ENCODE measurements at places on chromosomes 11 and 22. TPM values are rescaled to one million over a fixed set of nuclear protein-coding genes. Genes with fewer than 3 reads are reported as not detected.
A peak's percentile ranks its signal among the peaks of the same experiment; 100 is the strongest.

DNA sequence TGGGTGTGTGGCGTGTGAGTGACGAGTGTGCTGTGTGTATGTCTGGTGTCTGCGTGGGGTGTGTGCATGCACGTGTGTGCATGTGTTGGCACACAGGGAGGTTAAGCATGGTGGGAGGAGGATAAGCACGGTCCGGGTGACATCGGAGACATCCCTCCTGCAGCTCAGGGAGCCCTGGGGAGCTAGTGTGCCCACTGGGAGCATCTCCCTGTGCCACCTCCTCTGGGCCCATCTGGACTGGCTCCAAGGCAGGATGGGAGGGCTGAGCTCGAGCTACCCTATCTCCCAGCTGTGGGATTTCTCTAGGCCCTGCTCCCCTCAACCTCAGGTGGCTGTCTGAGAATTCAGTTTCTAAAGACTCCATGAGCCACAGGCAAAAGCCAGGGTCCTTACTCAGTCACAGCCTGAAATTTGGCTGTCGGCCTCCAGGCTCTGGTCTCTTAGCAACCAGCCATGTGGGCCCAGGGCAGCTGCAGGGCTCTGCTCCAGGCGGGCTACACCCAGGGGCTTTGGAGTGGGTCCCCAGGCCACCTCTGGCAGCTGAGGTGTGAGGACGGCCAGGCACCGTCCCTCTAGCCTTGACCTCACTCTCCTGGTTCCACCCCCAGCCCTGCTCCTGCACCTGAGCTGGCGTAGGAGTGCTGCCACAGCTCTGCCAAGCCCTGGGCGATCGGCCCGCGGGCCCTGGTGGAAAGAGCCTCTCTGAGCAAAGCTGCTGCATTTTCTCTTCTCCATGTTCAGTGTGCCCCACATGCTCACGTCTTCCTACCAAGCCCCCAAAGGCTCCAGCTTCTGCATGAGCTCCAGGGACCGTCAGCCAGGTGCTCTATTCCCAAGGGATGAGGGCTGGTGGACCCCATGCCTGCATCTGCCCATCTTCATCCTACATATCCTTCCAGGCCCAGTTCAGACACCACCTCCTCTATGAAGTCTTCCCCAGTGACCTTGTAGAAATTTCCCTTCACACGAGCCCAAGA lies 39.7 kb downstream of the RTL6 start:
- H3K27ac ChIP-seq, result no peak overlapping the region
- no peak overlapping the region for H3K4me3 ChIP-seq
- H3K36me3 ChIP-seq, result no peaks in the 10 kb centered on the region

- H3K4me3 ChIP-seq, result no peak overlapping the region
- no peaks in the 10 kb centered on the region for H3K4me1 ChIP-seq
- H3K27me3 ChIP-seq, result no peaks in the 10 kb centered on the region
- DNase-seq, result no peak
- no peak overlapping the region for H3K27ac ChIP-seq
- H3K36me3 ChIP-seq, result no peaks in the 10 kb centered on the region
These were observed 25.9 kb upstream of the SLC5A4 start for GRCh38 chr22:32281072-32281471.

The TLCD5 gene
- 1.4 TPM for total RNA-seq

GRCh38 chr22:49297286-49297870 lies 530.3 kb downstream of the BRD1 start:
- no peaks in the 10 kb centered on the region for H3K27me3 ChIP-seq
- H3K4me3 ChIP-seq, result no peak overlapping the region
- no peak overlapping the region for H3K27ac ChIP-seq
- no peak for DNase-seq

- H3K4me1 ChIP-seq, result peaks cover 13% of the 10 kb centered on the region
- peak overlapping the region; percentile 100 for H3K27ac ChIP-seq
- H3K4me3 ChIP-seq, result peak overlapping the region; percentile 35
- H3K36me3 ChIP-seq, result no peaks in the 10 kb centered on the region
- peak; percentile 29 for DNase-seq
- no peaks in the 10 kb centered on the region for H3K27me3 ChIP-seq
These were observed 82.9 kb upstream of the PPARA start for GRCh38 chr22:46067159-46068111.

DNA sequence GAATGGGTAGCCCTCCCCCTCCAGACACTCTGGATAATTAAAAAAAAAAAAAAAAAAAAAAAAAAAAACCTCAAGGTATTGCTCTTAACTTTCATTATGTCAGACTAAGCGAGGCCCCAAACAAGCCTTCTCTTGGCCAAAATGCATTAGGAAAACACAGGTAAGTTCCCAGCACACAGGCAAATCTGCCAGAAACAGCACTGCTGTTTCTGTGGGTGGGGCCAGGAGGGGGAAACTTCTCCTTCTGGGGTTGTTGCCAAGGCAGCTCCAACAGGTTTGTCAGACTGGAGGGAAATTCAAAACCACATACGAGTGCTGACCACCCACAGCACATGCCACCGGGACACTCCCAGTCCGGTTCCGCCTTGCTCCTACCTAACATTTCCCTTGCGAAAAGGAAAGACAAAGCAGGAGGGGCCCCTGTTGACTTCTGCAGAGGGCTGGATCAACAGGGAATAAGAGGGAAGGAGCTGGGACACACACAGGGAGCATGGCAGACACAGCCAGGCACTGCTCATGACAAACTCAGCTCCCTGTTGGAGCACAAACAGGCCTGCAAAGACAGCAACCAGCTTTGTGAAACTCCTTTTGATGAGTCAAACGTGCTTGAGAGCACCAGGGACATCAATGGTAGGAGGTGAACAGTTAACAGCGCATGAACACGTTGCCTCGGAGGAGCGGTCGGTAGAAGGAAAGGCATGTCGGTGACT lies 55.0 kb downstream of the MYH9 start:
- peak overlapping the region; percentile 86 for H3K27ac ChIP-seq
- DNase-seq, result no peak
- H3K4me1 ChIP-seq, result peaks cover 5% of the 10 kb centered on the region
- no peak overlapping the region for H3K4me3 ChIP-seq
- H3K27me3 ChIP-seq, result no peaks in the 10 kb centered on the region
- no peaks in the 10 kb centered on the region for H3K36me3 ChIP-seq

DNA sequence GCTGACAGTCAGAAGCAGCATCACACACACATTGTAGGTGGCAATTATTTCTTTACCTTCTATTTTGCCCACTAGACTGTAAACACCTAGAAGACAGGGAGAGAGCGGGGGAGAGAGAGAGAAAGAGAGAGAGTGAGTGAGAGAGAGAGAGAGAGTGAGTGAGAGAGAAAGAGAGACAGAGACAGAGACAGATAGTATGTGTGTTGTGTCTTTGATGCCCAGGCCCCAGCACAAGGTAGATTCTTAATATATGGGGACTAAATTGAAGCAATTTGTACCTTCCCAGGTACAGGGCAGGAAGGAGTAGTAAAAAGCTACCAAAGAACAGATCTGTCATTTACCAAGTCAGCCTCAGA lies 163.7 kb downstream of the PKNOX2 start:
- no peak for DNase-seq
- H3K4me1 ChIP-seq, result no peaks in the 10 kb centered on the region
- H3K4me3 ChIP-seq, result no peak overlapping the region
- H3K27ac ChIP-seq, result no peak overlapping the region
- no peaks in the 10 kb centered on the region for H3K27me3 ChIP-seq

DNA sequence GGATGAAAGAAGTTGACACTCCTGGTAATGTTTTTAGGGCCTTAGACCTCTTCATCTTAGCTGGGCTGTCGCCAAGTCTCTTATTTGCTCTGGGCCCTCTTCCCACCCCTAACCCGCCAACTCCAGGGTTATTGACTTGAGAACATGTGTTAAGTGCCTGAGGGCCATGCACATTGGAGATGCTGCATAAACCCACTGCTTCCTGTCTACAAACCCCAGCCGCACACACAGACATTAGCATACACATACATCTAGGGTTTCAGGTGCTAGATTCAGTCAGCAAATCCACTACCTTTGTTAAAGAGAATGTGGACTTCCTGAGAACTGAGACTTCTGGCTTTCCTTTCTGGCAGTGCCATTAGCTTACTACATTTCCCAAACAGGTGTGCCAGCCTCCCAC lies 817 bp downstream of the PANX3 start:
- H3K27ac ChIP-seq, result no peak overlapping the region
- H3K27me3 ChIP-seq, result peaks cover 4% of the 10 kb centered on the region
- no peak for DNase-seq
- H3K4me1 ChIP-seq, result no peaks in the 10 kb centered on the region
- no peaks in the 10 kb centered on the region for H3K36me3 ChIP-seq
- H3K4me3 ChIP-seq, result no peak overlapping the region

GRCh38 chr11:95230810-95231126 lies 234 bp downstream of the SESN3 start:
- H3K4me3 ChIP-seq, result peak overlapping the region; percentile 97
- no peaks in the 10 kb centered on the region for H3K36me3 ChIP-seq
- no peak for DNase-seq
- no peaks in the 10 kb centered on the region for H3K4me1 ChIP-seq
- peak overlapping the region; percentile 90 for H3K27ac ChIP-seq

The FZD4 gene
- total RNA-seq, result 5.4 TPM

The B4GALNT4 gene
- 6.0 TPM for total RNA-seq

DNA sequence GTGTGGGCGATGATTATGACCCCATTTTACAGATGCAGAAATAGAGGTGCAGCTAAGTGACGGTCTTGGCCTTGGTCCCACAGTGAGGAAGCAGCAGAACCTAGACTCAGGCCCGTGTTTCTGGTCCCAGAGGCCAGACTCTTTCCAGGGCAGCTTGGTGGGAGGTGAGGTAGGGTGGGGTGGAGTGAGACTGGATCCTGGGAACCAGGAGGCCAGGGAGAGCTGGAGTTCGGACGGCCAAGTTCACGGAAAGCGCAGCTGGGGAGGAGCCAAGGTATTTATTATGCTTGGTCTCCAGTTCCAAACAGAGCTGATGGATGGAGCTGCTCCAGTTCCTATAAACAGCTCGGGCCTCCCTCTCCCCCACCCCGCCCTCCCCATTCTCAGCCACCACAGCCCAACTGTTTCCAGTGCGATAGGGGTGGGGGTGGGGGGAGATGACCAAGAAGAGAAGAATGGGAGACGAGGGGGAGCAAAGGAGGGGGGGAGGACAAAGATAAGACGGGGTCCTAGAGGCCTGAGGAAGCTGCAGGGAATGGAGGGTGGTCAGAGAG lies 16.2 kb downstream of the LRRC32 start:
- H3K4me1 ChIP-seq, result peaks cover 31% of the 10 kb centered on the region
- H3K27ac ChIP-seq, result peak overlapping the region; percentile 42
- no peak for DNase-seq
- H3K27me3 ChIP-seq, result no peaks in the 10 kb centered on the region
- no peaks in the 10 kb centered on the region for H3K36me3 ChIP-seq
- H3K4me3 ChIP-seq, result no peak overlapping the region

DNA sequence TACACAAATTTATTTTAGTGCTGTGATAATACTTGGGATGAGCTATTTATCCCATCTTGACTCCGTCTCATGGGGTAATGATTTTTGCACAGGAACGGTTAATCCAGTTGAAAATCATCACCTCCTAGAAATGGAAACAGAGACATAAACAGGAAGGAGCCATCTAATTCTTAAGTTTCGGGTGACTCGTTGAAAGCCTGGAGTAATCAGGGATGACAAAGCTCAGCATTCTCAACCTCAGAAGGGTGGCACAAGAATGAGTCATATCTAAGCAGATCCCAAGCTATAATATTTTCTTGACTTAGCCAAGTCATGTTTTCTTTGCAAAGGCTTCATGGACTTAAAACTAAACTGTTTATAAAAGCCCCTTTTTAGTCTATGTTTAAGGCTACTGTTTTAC lies 280.8 kb upstream of the CCDC90B start:
- H3K4me3 ChIP-seq, result no peak overlapping the region
- H3K4me1 ChIP-seq, result no peaks in the 10 kb centered on the region
- DNase-seq, result no peak
- H3K27ac ChIP-seq, result no peak overlapping the region
- H3K27me3 ChIP-seq, result no peaks in the 10 kb centered on the region
- no peaks in the 10 kb centered on the region for H3K36me3 ChIP-seq

DNA sequence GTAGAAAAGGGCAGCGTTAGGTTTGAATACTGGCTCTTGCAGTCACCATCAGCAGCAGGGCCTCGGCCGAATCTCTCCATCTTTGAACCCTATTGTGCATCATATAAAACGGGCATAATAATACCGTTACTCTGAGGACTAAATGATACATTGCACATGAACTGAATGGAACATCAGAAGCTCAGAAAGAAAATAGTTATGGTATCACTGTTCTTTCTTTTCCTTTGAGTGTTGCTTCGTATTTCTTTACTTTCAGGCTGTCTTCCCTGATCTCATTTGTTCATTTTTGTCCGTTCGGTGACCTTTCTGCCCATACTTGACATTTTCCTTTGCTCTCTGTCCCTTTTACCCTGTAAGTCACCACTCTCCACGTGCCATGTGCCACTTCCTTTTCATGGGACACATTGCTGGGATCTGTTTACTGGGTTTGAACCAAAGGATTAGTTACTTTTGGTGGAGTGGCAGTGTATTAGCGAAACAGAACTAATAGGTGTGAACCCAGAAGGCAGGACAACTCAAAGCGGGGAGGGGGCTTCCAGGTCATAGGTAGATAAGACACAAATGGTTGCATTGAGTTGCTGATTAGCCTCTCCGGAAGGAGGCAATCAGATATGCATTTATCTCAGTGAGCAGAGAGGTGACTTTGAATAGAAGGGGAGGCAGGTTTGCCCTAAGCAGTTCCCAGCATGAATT lies 717 bp upstream of the ZNF202 start:
- peak overlapping the region; percentile 84 for H3K4me3 ChIP-seq
- no peaks in the 10 kb centered on the region for H3K27me3 ChIP-seq
- H3K27ac ChIP-seq, result peak overlapping the region; percentile 76
- H3K36me3 ChIP-seq, result no peaks in the 10 kb centered on the region
- peaks cover 13% of the 10 kb centered on the region for H3K4me1 ChIP-seq
- no peak for DNase-seq

GRCh38 chr11:7032692-7033091 lies 12.4 kb downstream of the NLRP14 start:
- H3K27ac ChIP-seq, result no peak overlapping the region
- H3K27me3 ChIP-seq, result no peaks in the 10 kb centered on the region
- no peak overlapping the region for H3K4me3 ChIP-seq
- H3K4me1 ChIP-seq, result no peaks in the 10 kb centered on the region
- H3K36me3 ChIP-seq, result no peaks in the 10 kb centered on the region
- no peak for DNase-seq

The NLRP14 gene
- total RNA-seq, result 0.27 TPM

DNA sequence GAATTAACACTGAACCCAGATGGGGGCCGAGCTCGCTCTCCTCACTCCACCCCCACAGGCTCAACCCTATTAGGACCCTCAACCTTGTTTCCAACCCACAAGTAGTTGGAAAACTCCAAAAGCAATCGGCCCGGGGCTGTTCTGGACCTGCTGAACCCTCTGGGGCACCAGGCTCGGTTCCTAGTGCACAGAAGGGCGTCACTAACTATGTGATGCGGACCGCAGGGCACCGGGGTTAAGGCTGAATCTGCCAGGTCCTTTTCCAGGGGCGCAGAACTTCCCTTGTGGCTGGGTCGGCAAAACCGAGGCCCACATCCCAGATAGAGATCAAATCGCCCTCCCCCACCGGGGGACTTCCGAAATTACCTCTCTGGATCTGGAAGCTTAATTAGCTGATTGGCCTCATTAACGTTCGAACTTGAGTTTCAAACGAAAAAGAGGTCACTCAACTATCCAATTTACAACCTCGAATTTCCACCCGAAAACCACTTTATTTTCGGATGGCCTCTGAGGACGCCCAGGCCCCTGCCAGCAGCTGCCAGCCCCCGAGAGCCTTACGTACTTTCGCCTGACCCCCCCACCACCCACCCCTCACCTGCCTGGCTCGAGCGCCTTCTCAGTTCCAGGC lies 1.7 kb downstream of the SHANK2 start:
- H3K27ac ChIP-seq, result no peak overlapping the region
- H3K4me1 ChIP-seq, result peaks cover 19% of the 10 kb centered on the region
- no peak for DNase-seq
- no peaks in the 10 kb centered on the region for H3K36me3 ChIP-seq
- H3K4me3 ChIP-seq, result peak overlapping the region; percentile 74
